ENCODE measurements at places on chromosomes 16 and 17.

- no peak for DNase-seq
Observed at GRCh38 chr17:28855336-28855679, 492 bp downstream of the ERAL1 start.

DNA sequence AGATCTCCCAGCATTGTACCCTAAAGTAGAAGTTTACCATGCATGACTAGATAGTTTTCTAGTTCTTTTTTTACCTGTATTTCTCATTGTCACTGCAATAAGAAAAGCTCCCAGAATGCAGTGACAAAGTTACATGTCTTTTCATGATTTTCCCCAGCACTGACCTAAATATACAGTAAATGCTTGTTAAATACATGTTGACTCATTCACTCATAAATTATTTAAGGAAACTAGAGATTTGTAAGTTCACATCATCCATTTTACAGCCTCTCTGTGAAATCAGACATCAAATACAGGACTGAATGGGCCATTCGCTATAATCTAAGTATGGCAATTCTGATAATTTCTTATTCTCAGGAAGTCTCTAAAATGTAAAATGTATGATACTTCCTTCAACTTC is 258.9 kb upstream of the AXIN2 start:
- DNase-seq: no peak

DNA sequence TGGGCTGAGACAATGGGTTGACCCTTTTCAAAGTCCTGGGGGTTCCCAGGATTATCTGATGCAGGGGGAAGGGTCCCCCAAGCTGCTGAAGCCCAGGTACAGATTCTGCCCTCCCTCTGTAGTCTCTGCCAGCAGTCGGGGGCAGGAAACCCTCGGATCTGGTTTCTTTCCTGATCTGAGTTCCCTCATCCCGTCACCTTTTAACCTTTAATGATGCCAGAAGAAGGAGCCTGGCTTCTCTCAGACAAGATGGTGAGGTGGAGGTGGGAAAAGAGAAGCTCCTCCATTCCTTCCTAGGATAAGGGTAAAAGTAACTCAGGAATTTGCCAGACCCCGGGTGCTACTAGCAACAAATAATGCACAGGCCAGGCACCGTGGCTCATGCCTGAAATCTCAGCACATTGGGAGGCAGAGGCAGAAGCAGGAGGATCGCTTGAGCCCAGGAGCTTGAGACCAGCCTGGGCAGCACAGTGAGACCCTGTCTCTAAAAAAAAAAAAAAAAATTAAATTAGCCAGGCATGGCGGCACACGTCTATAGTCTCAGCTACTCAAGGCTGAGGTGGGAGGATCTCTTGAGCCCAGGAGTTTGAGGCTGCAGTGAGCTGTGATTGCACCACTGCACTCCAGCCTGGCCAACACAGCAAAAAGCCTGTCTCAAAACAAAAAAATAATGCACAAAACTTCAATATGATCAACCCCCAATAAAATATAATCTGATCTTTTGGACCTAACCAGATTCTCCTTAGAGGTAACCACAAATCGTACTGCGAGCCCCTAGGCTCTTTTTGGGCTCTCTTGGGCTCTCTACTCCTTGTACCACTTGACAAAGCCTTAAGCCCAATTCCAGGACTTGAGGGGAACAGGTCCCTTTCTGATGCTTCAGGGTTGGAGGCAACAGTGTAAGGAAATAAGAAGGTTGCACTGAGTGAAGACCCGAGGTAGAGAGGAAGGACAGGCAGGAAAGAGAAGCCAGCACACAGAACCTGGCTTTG is 5.7 kb downstream of the CDC42EP4 start:
- DNase-seq: no peak

GRCh38 chr17:7258731-7259554 is 3.3 kb downstream of the CLDN7 start:
- no peak for DNase-seq

- DNase-seq: no peak
Observed at GRCh38 chr16:88645941-88646340, 4.9 kb downstream of the CYBA start.

- DNase-seq: no peak
Observed at GRCh38 chr16:3734758-3735221, 17.5 kb upstream of the TRAP1 start.

- DNase-seq: no peak
Observed at GRCh38 chr16:17258077-17258599, 212.6 kb downstream of the XYLT1 start.

- DNase-seq: no peak
Observed at GRCh38 chr16:86783636-86784626, 205.6 kb downstream of the FOXL1 start.

DNA sequence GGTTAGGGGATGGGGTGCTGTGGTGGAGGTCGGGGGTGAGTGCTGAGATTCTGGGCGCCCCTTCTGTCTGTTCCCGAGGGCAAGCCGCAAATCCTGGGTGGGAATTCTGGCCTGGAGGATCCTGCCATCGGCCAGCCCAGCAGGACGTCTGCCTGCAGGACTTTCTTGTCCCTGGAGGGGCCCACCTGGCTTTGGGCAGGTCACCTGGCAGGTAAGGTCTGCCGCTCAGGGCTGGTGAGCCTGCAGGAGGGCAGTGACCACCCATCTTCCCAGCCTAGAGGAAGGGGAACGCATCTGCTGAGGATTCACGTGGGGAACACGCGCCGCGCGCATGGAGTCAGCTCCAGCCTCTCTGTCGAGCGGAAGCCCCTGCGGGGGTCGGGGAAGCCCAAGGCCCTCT is 5.4 kb downstream of the RNF222 start:
- no peak for DNase-seq

DNA sequence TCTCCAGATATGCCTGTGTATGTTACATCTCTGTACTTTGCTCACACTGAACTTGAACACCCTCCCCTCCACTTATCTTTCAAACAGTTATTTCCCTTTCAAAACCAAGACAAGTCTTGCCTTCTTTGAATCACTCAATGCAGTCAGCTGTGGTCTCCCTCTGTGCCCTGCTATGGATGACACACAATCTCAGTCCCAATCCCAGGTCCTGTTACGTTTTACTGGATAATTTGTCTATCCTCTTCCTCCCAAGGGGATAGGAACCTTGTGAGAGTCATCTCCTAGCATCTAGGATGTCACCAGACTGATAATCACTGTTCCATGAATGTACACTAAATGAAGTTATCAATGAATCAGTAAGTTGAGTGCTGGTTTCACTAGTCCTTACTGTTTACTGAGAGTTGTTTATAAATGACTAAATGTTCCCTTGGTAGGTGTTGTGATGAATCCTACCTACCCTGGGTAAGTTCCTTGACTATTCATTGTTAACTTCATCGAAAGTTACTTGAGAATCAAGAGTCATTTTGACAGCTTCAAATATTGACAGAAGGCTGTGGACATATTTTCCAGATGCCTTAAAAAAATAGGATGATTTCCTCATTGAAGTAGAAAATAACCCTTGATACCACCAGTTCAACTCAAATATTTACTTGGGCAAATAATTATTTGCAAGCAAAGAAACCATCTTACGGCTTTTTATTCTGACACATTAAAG is 244.9 kb downstream of the PRKCA start:
- DNase-seq: no peak

DNA sequence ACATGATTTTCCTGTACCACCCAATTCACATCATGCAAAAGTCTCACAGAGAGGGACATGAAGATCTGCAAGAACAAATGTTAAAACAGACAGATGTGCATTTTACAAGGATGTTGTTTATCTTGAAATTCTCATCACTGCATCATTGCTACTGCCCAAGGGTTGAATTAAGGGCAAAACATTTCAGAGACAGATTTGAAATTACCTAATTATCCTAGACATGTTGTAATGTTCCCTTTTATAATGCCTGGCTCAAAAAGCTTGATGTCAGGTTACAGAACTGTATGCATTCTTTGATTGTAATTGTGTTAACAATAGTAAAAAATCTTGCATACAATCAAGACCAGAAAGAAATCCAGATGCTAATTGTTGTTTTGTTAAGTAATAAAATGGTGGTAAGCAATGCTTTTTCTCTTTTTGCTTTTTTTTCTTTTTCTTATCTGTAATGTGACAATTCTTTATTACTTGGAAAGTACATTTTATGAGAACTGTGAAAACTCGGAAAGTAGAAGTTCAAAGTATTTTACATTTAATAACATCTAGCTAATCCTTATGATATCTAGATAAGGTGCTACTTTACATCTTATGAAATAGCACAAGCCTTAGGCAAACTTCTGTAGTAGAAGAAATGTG is 3.6 kb upstream of the DUSP14 start:
- DNase-seq: no peak

DNA sequence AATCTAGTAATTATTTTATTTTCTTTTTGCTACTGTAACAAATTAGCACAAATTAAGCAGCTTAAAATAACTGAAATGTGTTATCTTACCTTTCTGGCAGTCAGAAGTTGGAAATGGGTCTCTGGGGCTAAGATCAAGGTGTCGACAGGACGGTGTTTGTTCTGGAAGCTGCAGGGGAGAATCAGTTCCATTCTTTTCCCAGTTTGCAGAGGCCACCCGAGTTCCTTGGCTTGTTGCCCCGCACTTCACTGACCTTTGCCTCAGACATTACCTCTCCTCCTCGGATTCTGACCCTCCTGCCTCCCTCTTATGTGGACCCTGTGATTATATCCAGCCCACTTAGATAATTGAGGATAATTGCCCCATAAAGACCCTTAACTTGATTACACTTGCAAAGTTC is 61.0 kb upstream of the MAF start:
- no peak for DNase-seq

DNA sequence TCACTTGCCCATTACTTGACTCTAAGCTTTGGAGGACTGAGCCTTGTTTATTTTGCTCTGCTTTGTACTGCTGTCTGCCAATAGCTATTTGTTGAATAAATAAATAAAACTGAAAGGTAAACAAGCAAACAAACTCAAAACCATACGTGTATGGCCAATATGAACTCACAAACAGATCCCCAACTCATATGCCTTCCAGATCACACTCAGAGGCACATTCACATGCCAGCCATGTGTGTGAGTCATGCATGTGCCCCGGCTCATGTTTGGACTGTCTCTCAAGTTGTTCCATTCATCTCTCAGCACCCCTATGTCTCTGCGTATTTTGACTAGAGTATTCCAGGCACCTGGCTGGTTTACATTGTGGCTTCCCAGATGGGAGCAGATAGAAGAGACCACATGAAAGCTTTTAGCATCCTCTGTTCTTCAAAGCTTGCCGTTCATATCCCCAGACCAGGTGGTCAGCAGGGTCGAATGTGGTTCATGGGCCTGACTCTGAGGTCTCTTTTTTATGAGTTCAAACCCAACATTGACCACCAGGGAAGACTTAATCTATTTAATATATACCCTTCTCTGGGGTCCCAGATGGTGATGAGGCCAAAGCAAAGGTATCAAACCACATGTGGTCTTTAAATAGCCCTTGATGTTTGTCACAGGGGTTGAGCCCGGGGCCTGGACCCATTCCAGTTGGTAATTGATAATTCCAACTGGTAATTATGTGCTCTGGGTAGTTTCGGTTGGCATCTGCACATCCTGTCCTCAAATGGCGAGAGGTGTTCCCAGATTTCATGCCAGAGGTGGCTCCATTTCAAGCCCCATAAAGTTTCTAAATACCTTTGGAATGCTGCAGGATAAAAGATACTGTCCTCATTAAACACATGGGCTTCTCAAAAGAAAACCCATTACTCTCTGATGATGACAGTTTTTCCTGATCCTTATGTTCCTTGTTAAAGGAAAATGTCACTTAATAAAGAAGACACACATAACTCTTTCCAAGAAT is 287.3 kb upstream of the MAF start:
- DNase-seq: no peak

GRCh38 chr16:50278251-50278650 is 11.9 kb downstream of the ADCY7 start:
- no peak for DNase-seq

DNA sequence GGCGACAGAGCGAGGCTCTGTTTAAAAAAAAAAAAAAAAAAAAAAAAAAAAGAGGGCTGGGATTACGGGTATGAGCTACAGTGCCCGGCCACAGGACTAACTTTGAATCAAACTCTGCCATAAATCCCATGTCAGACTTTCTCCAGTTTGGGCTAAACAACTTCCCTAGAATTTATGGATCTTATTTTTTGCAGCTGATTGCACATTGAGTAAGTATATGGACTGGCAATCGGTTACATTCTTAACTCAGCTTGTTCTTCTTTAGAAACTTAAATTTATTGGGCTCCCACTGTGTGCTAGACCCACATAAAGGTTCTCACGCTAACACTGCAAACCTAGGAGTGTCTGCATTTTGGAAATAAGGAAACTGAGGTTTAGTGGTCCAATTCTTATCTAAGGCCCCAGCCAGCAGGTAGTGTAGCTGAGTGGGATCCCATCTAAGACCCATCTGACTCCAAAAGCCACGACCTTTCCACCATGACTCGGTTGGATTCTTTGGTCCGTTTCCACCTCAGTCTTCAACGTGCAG is 718 bp upstream of the CBFB start:
- no peak for DNase-seq

GRCh38 chr17:57516290-57517230 is 228.5 kb downstream of the CCDC182 start:
- no peak for DNase-seq

DNA sequence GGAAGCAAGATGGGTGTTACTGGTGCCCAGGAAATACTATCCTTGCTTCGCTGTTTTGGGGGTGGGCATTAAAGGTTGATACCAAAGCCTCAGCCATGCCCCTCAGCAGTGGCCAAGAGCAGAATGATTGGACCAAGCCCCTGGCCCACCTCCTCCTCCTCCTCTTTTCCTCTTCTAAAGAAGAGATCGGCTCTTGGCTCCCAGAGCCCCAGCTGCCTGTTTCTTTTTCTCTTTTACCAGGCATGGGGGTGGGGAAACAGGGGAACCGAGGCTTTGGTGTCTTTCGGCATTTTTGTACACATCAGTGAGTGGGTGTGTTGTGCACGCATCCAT is 5.8 kb downstream of the THRA start:
- DNase-seq: no peak
